ENCODE measurements at places on chromosomes 7 and 10. TPM values are rescaled to one million over a fixed set of nuclear protein-coding genes. Genes with fewer than 3 reads are reported as not detected.
A peak's percentile ranks its signal among the peaks of the same experiment; 100 is the strongest.

The PRF1 gene
- 0.26 TPM for total RNA-seq

The IRF5 gene
- 20.5 TPM for total RNA-seq

The CDHR1 gene
- 11.0 TPM for total RNA-seq

DNA sequence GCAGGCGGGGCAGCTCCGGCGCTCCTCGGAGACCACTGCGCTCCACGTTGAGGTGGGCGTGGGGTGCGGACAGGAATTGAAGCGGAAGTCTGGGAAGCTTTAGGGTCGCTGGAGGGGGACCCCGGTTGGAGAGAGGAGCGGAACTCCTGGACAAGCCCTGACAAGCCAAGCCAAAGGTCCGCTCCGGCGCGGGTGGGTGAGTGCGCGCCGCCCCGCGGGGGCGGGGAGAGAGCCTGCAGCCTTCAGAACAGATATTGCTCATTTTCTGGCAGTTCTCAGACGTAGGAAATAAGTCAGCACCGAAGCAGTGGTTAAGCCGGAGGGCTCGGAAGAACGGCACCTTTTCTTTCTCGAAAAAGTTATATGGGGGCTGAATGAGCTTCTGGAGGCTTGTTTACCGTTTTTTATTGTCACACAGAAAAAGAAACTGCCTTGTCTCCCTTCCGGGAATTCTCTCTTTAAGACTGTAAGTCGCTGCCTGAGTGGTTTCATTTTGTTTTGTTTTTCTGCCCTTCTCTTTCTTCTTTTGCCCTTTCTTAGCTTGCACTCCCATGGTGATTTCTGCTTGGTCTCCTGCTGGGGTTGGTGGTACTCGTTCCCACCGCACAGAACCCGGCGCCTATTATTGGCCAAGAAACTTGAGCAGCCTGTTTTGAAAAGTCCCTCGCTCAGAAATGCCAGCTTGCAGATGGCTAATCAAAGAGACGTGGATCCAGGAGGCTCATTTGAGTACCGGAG, 732 bp downstream of the FAS start:
- no peaks in the 10 kb centered on the region for H3K36me3 ChIP-seq
- H3K27ac ChIP-seq: peak overlapping the region; percentile 96
- H3K4me3 ChIP-seq: peak overlapping the region; percentile 87

DNA sequence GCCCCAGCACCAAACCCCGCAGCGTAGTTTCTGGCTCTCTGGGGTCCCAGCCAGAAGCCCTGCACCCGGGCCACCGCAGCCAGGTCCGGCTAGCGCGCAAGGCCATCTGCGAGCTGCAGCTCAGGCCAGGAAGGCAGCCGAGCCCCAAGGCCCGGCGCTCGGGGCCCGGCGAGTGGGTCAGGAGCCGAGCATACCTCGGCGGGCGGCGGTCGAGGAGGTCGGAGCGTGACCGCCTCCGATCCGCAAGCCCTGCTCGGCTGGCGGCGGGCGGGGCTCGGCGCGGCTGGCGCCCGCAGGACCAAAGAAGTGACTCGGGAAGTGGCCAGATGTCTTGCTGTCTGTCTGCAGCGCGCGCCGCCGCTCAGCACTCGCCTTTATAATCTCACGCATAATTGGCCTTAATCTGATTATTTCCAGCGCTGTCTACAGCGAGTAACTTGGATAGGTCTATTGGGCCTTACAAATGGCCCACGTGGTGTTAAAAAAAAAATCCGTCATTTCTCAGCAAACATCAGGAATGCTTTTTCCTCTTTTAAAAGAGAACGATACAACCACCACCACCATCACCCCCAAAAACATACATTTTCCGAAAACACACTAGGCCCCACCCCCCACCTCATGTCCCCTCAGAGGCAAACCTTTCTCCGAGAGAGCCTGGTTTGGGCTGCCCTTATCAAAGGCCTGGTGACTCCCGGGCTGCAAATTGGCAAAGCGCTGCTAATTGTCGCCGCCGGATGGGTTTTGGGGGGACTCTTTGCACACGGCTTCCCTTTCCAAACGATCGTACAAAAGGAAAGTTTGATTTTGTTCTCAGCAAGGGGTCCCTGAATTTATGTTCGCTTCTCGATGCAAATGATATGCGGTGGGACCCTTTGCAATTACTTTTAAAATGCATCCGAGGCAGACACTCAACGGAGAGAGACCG, at the start of gene DRGX:
TSS of gene DRGX (minus strand) at position 349 of the 925 bp plus-strand sequence. CDS start 649 bp downstream, outside the sequence.
- no peak within 1 kb of the TSS for H3K4me3 ChIP-seq
- no peak for DNase-seq
- peaks cover 63% of the 10 kb centered on the region for H3K27me3 ChIP-seq
- no peak within 1 kb of the TSS for H3K27ac ChIP-seq
- H3K36me3 ChIP-seq: no peaks in the 10 kb centered on the region
- H3K4me1 ChIP-seq: peaks cover 17% of the 10 kb centered on the region

DNA sequence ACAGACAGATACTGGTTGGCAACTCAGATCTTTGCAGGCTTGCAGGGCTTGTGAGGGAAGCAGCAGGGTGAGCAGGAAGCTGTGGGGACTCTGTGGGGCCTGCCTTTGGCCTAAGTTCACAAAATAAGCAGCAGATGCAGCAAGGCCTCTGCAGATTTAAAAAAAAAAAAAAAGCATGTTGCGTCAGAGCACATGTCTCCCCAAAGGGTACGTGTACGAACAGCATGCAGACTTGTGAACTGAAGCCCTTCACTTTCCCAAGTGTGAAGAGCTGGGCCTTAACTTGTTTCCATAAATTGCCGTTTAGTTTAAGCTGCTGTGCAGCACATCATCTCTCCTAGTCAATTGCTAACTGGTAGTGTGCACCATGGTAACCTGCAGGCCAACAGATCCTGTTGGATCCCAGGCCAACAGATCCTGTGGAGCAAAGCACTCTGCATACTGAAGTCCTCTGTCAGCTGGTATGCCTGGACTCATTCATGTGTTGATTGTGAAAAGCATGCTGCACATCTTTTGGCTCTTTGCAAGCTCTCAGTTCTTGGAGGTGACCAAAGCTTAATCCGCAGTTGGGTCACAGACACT, 10.8 kb upstream of the XPNPEP1 start:
- no peak overlapping the region for H3K4me3 ChIP-seq
- H3K27me3 ChIP-seq: no peaks in the 10 kb centered on the region
- H3K4me1 ChIP-seq: peaks cover 25% of the 10 kb centered on the region
- no peak for DNase-seq
- no peaks in the 10 kb centered on the region for H3K36me3 ChIP-seq

GRCh38 chr10:308572-309085, 173.4 kb downstream of the ZMYND11 start:
- H3K27me3 ChIP-seq: no peaks in the 10 kb centered on the region
- DNase-seq: no peak
- H3K36me3 ChIP-seq: no peaks in the 10 kb centered on the region
- no peak overlapping the region for H3K27ac ChIP-seq

GRCh38 chr7:147803606-147804005, 787.0 kb upstream of the C7orf33 start:
- DNase-seq: no peak
- no peak overlapping the region for H3K27ac ChIP-seq
- no peaks in the 10 kb centered on the region for H3K27me3 ChIP-seq
- H3K4me1 ChIP-seq: no peaks in the 10 kb centered on the region

- H3K4me1 ChIP-seq: no peaks in the 10 kb centered on the region
- no peak overlapping the region for H3K4me3 ChIP-seq
- no peaks in the 10 kb centered on the region for H3K27me3 ChIP-seq
- no peak overlapping the region for H3K27ac ChIP-seq
These were observed 189.6 kb downstream of the CTTNBP2 start for GRCh38 chr7:117683430-117684175.

The AP3M1 gene
- total RNA-seq: 26.1 TPM

DNA sequence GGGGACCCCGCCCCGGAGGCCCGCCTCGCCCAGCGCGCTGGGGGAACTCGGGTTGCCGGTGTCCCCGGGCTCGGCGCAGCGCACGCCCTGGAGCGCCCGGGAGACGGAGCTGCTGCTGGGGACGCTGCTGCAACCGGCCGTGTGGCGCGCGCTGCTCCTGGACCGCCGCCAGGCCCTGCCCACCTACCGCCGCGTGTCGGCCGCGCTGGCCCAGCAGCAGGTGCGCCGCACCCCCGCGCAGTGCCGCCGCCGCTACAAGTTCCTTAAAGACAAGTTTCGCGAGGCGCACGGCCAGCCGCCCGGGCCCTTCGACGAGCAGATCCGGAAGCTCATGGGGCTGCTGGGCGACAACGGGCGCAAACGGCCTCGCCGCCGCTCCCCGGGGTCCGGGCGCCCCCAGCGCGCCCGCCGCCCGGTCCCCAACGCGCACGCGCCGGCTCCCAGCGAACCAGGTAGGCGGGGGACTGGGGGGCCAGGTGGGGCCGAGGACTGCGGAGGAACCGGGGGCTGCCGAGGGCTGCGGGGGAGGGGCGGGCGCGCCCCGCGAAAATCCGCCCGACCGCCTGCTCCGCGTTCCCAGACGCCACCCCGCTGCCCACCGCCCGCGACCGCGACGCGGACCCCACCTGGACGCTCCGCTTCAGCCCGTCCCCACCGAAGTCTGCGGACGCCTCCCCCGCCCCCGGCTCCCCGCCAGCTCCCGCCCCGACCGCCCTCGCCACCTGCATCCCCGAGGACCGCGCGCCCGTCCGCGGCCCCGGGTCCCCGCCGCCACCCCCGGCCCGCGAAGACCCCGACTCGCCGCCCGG, 574 bp downstream of the UTF1 start:
- H3K4me3 ChIP-seq: peak overlapping the region; percentile 15
- no peaks in the 10 kb centered on the region for H3K36me3 ChIP-seq
- peaks cover 22% of the 10 kb centered on the region for H3K4me1 ChIP-seq
- DNase-seq: no peak

GRCh38 chr7:30971440-30971839, 7.7 kb downstream of the GHRHR start:
- no peak overlapping the region for H3K4me3 ChIP-seq
- H3K36me3 ChIP-seq: no peaks in the 10 kb centered on the region
- no peak for DNase-seq
- H3K4me1 ChIP-seq: no peaks in the 10 kb centered on the region

DNA sequence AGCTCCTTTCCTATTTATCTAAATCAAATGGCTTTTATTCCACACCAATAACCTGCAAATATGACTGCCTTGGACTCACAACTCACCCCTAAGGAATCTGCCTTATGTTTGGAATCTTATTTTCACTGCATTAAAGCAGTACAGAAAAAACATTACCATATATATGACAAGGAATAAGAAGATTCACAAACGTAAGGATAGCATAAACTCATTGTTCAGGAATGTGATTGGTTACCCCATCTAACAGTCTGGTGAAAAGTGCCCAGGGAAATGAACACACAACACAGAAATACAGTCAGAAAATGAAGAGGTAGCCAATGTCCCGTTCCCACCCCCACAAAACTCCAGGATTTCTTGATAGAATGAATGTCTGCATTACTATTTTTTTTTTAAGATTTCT, 2.0 kb downstream of the PPP3CB start:
- H3K27ac ChIP-seq: no peak overlapping the region
- H3K36me3 ChIP-seq: no peaks in the 10 kb centered on the region
- no peak overlapping the region for H3K4me3 ChIP-seq
- no peaks in the 10 kb centered on the region for H3K27me3 ChIP-seq

GRCh38 chr10:71068861-71069271, 143.5 kb upstream of the UNC5B start:
- H3K36me3 ChIP-seq: no peaks in the 10 kb centered on the region
- no peak overlapping the region for H3K4me3 ChIP-seq
- H3K4me1 ChIP-seq: peaks cover 7% of the 10 kb centered on the region
- no peak overlapping the region for H3K27ac ChIP-seq
- no peaks in the 10 kb centered on the region for H3K27me3 ChIP-seq
- DNase-seq: no peak

GRCh38 chr10:71134732-71135211, 77.6 kb upstream of the UNC5B start:
- H3K4me1 ChIP-seq: no peaks in the 10 kb centered on the region
- no peaks in the 10 kb centered on the region for H3K36me3 ChIP-seq
- DNase-seq: no peak
- H3K27ac ChIP-seq: no peak overlapping the region

- no peaks in the 10 kb centered on the region for H3K36me3 ChIP-seq
- no peak overlapping the region for H3K27ac ChIP-seq
- H3K4me1 ChIP-seq: no peaks in the 10 kb centered on the region
- H3K4me3 ChIP-seq: no peak overlapping the region
- no peak for DNase-seq
These were observed 406 bp downstream of the SYNPO2L start for GRCh38 chr10:73655257-73655989.

GRCh38 chr10:126392469-126392868, 4.2 kb upstream of the ADAM12 start:
- no peak overlapping the region for H3K27ac ChIP-seq
- DNase-seq: no peak
- H3K4me1 ChIP-seq: peaks cover 12% of the 10 kb centered on the region
- peaks cover 3% of the 10 kb centered on the region for H3K27me3 ChIP-seq
- no peaks in the 10 kb centered on the region for H3K36me3 ChIP-seq

The SSC4D gene
- total RNA-seq: 0.48 TPM

DNA sequence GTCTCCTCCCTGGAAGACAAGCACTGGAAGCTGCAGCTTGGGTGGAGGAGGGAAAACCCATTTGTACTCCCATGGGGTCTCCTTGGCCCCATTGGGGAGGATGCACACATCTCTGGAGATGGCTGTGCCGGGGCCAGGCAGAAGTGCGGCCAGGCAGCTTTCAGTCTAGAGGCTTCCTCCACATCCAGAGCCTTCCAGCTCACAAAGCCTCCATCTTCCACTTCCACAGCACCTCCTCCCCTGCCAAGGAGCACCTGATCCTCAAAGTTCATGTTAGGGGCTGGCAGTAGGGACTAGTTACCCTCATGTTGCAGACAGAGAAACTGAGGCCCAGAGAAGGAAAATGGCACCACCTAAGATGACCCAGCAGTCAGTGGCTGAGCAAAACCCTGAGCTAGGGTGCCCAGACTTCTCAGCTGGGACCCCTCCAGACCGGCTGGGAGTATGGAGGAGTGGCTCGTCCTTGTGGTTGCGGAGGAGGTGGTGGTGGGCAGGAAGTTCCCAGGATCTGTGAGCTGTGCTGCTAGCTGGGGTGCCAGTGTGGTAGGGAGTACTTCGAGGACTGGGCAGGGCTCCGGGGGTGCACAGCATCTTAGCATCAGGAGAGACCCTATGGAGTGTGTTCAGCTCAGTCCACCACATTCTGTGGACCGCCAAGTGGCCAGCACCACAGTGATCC, 44.2 kb downstream of the ADCYAP1R1 start:
- H3K36me3 ChIP-seq: no peaks in the 10 kb centered on the region
- H3K4me1 ChIP-seq: no peaks in the 10 kb centered on the region
- H3K27me3 ChIP-seq: no peaks in the 10 kb centered on the region

The HABP2 gene
- total RNA-seq: not detected

DNA sequence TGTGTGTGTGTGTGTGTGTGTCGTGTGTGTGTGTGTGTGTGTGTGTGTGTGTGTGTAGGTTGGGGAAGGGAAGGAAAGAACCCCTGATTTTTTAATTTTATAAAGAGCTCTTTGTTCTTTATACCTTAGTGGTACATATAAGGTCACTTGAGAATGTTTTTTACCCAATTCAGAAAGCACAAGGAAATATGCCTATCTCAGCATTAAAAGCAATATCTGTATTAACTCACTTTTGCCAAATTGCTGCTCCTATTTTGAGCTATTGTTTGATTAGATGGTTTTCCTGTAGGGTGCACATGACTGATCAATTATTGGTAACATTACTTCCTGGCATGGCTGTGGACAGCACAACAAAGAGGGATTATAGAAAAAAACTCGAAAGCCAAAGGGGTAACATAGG, 60.5 kb downstream of the SEMA3D start:
- H3K27ac ChIP-seq: no peak overlapping the region
- H3K4me3 ChIP-seq: no peak overlapping the region
- H3K4me1 ChIP-seq: no peaks in the 10 kb centered on the region
- no peak for DNase-seq
- no peaks in the 10 kb centered on the region for H3K36me3 ChIP-seq

Measured in esophagus squamous epithelium (tissue), 5 donors.